ENCODE measurements at places on chromosomes 13 and 19. TPM values are rescaled to one million over a fixed set of nuclear protein-coding genes. Genes with fewer than 3 reads are reported as not detected.

Gene PLA2G4C
- 6.3 TPM for total RNA-seq

Gene CNFN
- not detected for total RNA-seq

Gene NLRP5
- total RNA-seq = not detected

Gene OR1M1
- total RNA-seq = not detected

Gene KCNN4
- 39.9 TPM for total RNA-seq

Gene PRRG2
- total RNA-seq = 0.27 TPM

Gene ABHD13
- 10.2 TPM for total RNA-seq

Gene IL11
- 1.6 TPM for total RNA-seq

Gene ZIC5
- not detected for total RNA-seq

Gene ZNF525
- total RNA-seq = 3.9 TPM

Gene ZNF121
- 13.7 TPM for total RNA-seq

- peak; percentile 49 for DNase-seq
These were observed 714 bp downstream of the POLRMT start for GRCh38 chr19:632579-633067.

- peak; percentile 16 for DNase-seq
These were observed 17.1 kb upstream of the LATS2 start for GRCh38 chr13:21078501-21078900.

DNA sequence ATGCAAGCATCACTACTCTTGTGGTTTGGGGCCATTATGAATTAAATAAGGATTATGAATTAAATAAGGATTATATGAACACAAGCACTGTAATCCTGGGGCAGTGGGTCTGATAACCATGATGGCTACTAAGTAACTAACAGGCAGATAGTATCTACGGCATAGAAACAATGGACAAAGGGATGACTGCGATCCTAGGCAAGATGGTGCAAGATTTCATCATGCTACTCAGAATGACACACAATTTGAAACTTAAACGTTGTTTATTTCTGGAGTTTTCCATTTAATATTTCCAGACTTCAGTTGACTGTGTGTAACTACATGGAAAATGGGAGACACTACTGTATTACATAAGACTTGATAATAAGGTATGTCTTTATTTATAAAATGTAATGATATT lies 15.1 kb downstream of the KCNRG start:
- DNase-seq = peak; percentile 14

GRCh38 chr13:33281951-33282595 lies 3.5 kb downstream of the STARD13 start:
- DNase-seq = peak; percentile 47

- DNase-seq = no peak
These were observed 1000.6 kb downstream of the OLFM4 start for GRCh38 chr13:54029226-54029625.

GRCh38 chr19:31214086-31214485 lies 135.2 kb downstream of the TSHZ3 start:
- peak; percentile 98 for DNase-seq

DNA sequence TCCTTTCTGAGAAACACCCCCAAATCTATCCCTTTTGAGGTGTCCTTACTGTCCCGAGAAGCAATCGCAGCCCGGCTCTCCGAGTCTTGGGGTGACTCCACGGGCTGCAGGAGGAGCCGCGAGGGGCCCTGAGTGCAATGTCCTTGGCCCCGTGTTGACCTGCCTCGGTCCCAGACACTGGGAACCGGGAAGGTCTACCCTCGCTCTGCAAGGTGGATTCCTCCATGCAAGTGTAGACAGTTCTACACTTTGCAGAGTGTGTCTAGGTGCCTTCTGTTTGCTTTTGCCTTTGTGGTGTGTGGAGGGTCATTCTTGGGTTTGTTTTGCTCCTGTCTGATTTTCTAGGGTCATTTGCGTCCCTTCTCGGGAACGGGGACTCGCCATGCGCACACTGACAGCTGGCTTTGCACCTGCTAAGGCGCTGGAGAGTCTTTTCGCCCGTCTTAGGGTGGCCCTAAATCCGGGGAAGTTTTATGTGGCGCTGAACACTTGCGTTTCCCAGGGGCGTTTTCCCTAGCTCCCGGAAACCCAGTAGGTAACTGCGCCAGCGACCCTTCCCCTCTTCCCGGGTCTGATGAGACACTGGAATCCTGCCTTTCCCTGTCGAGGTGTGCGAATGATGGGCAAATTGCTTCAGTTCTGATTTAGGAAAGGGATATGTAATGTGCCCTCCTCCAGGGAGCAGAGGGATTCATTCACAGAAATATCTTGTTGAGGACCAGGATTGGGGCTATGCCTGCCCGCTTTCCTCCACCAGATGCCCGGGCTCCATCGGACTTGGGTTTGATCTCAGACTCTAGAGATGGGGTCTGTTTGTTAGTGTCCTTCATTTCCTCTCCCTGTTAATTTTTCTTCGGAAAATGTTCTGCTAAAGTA lies 755 bp downstream of the SERTM1 start:
- DNase-seq = no peak

- DNase-seq = no peak
These were observed 4.5 kb downstream of the ZNF507 start for GRCh38 chr19:32349724-32350470.

GRCh38 chr13:102845289-102845629 lies 573 bp upstream of the ERCC5 start:
- peak; percentile 8 for DNase-seq

GRCh38 chr13:83100237-83100636 lies 782.0 kb downstream of the SLITRK1 start:
- DNase-seq = no peak

GRCh38 chr13:30796132-30796572 lies 60.8 kb downstream of the ALOX5AP start:
- DNase-seq = peak; percentile 76

DNA sequence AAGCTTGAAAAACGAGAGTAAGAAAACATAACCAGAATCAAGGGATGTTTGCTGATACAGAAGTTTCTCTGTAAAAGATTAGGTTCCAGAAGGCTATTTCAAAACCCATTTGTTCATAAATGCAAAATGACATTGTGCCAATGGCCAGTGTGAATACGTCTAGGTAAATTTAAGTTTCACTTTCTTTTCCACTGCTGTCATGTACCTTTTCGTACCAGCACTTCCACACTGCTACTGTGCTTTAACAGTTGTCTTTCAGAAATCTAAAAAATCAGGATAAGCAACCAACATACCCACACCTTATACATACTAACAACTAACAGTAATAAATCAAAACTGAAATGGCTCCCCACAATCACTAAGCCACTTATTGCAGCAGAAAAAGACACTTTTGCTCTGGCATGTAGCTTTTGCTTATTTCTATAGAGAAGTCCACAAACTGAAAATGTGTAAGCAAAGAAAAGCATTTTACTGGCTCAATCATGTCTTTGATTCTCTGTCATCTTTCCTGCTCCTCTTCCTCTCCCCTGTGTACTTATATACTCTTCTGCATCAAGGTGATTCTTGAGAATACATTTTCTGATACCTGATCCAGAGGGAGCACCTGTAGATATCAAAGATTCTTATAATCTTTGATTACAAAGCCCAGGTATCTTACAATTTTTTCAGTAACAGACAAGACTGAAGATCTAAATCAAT lies 34.3 kb downstream of the ELF1 start:
- DNase-seq = peak; percentile 54

DNA sequence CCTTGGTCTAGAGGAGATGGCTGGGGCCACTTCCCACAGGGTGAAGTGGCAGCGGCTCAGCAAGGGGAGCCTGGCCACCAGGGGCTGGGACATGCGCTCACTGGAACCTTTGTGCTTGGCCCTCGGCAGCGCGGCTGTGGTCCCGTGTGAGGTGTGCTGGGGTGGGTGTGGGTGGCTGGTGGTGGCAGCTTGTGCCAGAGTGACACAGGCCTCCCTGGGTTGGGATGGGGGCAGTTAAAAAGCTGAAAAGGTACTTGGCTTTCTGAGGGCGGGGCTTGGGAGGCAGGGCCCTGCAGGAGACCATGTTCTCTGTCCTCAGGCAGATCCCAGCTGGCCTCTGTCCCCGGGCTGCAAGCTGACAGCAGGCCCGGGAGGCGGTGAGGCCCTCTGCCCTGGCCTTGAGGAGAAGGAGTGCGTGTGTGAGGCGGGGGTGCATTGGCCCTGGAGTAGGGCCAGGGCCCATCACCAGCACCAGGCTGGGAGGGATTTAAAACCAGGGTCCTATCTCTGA lies 17.3 kb downstream of the MPND start:
- no peak for DNase-seq

DNA sequence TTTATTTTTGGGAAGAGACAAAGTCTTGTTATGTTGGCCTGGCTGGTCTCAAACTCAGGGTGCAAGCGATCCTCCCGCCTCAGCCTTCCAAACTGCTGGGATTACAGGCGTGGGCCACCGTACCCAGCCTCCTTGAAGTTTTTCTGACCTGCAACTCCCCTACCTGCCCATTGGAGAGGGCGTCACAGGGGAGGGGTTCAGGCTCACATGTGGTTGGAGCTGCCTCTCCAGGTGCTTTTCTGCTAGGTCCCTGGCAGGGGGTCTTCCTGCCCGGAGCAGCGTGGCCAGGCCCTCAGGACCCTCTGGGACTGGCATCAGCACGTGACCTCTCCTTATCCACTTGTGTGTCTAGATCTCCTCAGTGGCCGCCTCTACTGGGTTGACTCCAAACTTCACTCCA lies 27.2 kb downstream of the LDLR start:
- DNase-seq = no peak

DNA sequence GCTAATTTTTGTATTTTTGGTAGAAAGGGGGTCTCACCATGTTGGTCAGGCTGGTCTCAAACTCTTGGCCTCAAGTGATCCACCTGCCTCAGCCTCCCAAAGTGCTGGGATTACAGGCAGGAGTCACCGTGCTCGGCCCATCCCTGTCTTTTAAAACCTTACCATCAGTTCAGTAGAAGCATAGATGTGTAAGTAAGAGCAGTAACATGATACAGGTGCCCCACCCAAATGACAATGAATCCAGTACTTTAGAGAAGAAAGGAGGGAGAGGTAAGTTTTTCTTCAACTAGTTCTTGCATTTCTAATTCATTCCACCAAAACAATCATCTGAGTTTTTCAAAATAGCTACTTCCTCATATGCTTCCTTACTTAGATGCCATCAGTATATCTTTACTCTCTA lies 21.9 kb downstream of the SPRY2 start:
- DNase-seq = no peak

DNA sequence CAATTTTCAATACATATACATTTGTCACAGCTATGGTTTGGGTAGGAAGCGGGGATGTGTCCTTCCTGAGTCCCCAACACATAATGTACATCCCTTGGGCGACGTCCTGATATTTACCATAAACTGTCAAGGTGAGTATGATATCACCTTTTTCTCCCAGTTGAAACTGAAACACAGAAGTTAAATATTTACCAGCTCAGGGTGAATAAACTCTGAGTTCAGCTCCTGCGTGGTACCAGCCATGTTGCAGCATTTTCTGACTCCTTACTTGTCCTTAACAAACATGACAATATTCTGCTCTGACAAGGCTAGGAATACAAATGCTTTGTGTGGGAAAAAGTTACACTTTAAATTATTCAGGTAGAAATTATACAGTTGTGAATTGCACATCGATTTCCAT lies 294.2 kb downstream of the TEX29 start:
- DNase-seq = no peak

GRCh38 chr13:47519626-47520025 lies 481.4 kb downstream of the SUCLA2 start:
- DNase-seq = no peak

DNA sequence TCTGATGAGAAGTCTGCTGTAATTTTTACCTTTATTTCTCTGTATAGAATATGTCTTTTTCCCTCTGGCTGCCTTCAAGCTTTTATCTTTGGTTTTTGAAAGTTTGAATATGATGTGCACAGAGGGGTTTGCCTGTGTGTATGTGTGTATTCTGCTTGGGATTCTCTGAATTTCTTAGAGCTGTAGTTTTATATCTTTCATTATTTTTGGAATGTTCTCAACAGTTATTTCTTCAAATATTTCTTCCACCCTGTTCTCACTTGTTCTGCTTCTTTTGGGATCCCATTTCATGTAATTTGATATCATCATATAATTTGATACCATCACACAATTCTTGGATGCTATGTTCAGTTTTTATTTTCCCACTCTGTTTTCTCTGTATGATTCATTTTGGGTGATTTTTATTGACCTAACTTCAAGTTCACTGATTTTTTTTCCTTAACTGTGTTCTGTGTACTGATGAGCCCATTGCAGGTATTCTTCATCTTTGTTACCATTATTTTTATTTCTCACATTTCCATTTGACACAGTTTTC lies 7.5 kb downstream of the COG3 start:
- DNase-seq = no peak

- DNase-seq = peak; percentile 36
These were observed 239.4 kb downstream of the DCLK1 start for GRCh38 chr13:35891507-35892441.

GRCh38 chr13:42153199-42154113 lies 105.0 kb downstream of the DGKH start:
- peak; percentile 12 for DNase-seq

DNA sequence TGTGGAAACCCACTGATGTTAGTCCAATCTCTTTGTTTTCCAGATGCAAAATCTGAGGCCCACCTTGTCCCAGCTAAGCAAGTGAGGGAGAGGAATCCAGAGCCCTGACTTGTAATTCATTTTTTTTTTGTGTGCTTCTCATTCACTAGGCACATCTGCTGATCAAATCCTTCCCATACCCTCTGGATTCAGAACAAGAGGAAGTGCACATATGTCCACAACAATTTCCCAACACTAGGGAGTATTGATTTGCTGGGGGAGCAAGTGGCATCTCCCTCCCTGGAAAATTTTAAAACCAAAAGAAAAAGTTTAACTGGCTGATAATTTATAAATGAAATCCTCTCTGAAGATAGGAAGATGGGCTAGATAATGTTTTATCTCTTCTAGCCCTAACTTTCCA lies 94.6 kb upstream of the RFC3 start:
- peak; percentile 12 for DNase-seq

- no peak for DNase-seq
These were observed 187.1 kb downstream of the FOXO1 start for GRCh38 chr13:40479196-40479845.

- DNase-seq = no peak
These were observed 3.9 kb downstream of the AP1M2 start for GRCh38 chr19:10583036-10583776.

DNA sequence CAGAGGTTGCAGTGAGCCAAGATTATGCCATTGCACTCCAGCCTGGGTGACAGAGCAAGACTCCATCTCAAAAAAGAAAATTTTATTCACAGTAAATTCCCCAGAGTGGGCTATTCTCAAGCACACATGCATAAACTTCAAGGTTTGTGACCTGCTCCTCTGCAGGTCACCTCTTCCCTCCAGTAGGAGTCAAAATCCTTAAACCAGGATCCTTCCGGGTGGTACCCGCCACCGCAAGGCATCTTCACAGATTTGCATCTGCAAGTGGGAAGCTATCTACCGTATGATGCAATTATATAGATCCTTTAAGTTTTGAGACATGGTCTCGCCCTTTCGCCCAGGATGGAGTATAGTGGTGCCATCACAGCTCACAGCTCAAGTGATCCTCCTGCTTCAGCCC lies 3.0 kb upstream of the ECH1 start:
- no peak for DNase-seq

DNA sequence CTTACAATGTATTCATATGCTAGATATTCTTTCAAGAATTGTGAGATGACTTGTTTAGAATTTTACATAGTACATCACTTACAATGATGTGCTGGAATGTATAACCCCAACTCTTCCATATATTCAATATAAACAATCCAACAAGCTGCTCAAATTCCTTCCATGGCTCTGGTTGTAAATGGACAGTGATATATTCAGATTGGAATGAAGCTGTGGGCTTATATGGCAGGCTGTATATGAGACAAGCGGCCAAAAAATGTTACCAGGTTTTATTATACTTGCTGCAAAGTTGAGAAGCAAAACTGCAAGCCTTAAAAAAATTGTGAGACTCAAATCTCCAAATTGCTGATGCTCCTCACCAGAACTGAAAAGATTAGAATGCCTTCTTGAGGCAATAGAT lies 83.6 kb upstream of the KLF12 start:
- DNase-seq = peak; percentile 48

Measured in fibroblast of the aortic adventitia (primary cell).